ENCODE measurements at places on chromosomes 7 and 10.

DNA sequence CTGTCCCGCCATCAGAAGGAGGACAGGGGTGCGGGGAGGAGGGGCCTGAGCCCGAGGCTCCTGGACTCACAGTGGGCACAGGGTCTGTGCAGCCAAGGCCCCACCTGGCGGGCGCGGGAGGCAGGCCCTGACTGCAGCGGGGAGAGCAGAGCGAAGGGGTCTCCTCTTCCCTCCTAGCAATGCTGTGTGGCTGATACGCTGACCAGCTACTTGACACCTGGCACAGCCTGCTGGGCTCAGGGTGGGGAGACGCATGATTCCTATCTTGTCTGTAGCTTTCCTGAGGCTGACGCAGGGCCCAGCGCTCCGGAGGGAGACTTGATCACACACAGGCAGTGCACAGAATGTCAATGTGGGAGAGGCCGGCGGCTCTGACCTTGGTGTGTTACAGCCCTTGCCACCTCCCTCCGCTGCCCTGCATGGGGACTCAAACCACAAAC is 174.9 kb downstream of the ELFN1 start:
- DNase-seq, result no peak

- no peak for DNase-seq
Measured at GRCh38 chr7:74216361-74216761, 6.6 kb downstream of the LAT2 start.

- DNase-seq, result no peak
Measured at GRCh38 chr10:26367771-26368170, 70.4 kb upstream of the APBB1IP start.

GRCh38 chr7:51229620-51230323 is 86.8 kb downstream of the COBL start:
- no peak for DNase-seq

DNA sequence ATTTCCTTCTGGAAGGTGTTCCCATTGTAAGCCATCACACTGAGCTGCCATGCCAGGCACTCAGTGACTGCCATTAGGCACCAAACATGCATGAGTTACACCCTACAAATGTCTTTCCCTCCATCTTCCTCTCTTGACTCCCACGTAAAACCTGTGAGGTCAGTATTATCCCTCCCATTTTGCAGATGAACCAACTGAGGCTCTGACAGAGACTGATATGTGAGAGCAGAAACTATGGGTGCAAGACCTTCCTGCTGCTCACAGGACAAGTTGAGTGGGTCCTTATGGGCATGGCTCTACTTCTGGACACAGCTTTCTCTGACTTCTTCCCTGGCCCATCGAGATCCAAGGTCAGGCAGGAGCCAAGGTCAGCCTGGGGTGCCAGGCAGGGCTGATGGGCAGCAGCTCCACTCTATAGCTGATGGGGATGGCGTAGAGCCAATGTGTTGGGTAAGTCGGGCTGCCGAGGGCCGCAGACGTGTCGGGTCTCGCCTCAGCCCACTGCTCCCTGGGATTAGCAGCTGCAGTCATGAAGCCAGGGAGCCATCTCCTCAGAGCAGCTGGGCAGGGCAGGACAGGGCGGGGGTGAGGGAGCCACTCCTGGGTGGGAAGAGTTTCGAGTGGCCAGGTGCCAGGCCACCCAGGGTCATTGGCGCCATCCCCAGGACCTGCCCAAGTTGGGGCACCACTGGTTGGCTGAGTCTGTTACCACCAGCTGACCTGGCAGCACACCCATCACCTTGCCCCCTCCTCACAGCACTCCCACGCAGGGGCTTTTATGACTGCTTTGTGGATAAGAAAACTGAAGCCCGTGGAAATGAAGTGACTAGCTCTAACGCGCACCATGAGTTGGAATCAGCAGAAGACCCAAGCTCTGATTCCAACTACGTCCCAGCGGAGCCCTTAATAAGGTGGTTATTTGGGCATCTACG is 117.8 kb upstream of the ZMIZ1 start:
- DNase-seq, result peak; percentile 51

DNA sequence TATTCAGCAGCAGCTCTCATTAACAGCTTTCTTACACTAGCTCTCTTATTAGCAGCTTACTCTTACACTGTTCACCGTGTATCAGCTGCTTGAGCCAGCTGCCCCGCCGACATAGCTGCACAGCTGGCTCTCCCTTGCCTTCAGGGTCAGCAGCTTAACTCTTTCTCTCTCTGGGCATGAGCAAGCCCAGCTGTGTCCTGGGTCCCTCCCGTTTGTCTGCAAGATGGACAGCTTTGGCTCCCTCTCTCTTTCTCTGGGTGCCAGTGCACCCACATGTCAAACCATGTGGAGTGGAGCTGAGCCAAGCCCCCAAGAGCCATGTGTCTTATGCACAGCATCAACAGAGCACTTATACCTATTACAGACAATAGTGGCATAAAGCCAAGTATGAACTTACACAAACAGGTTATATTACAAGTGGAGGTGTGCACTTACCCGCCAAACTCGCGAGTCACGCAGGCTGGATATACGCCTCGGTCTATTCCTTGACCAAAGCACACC is 35.7 kb upstream of the MTPAP start:
- DNase-seq, result no peak

- no peak for DNase-seq
Measured at GRCh38 chr7:26061678-26062603, 90.1 kb upstream of the NFE2L3 start.

DNA sequence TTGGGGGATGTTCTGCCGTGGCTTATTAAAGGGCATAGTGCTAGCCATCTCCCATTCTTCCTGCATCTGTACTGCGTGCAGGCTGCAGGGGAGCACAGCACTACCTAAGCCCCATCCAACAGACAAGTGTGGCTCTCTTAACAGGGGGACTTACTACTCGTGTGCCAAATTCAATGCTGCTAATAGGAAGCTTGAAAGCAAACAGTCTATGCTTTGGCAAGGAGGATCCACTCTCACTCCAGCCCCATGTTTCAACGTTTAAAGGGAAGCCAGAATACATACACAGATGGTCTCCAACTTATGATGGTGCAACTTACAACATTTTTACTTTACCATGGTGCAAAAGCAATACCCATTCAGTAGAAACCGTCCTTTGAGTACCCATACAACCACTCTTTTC is 228.0 kb upstream of the C7orf33 start:
- DNase-seq, result no peak

GRCh38 chr10:95544783-95545500 is 16.2 kb downstream of the SORBS1 start:
- no peak for DNase-seq

- no peak for DNase-seq
Measured at GRCh38 chr7:42621543-42622219, 290.2 kb downstream of the C7orf25 start.
